SJSA1 (cell line): ENCODE measurements at places on chromosomes 16 and 17.
A peak's percentile ranks its signal among the peaks of the same experiment; 100 is the strongest.

DNA sequence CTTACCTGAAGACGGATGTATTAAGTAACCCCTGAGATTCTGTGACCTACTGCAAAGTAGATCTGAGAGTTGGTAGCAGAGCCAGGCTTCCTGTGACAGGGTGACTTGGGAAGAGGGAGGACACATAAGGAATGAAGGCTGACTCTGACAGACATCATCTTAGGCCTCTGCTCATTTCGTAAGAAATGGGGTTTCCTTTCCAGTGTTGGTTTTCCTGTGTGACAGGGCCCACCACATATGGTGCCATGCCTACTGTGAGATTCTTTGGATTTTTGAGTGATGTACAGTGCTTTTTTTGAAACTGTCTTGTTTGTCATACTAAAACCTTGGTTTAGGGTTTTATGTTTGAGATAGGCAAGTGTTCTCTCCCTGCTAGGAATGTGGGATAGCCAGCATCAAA, 12.7 kb downstream of the LIG3 start:
- DNase-seq, result no peak

DNA sequence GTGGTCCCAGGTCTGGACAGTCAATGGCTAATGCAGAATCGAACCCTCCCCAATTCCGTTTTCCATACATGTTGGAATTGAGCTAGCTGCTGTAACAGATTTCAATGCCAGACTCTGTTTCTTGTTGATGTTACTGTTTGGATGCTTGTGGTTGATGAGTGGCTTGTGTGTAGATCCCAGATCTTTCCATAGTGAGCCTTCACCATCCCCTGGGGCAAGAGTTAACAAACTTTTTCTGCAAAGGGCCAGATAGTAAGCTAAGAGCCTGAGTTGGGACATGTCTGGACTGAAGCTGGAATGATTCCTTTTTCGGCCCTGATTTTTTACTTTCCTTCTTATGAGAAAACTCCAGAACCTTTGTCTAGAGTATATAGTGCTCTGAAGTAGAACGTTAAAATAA, 296.3 kb downstream of the CPPED1 start:
- no peak for DNase-seq

DNA sequence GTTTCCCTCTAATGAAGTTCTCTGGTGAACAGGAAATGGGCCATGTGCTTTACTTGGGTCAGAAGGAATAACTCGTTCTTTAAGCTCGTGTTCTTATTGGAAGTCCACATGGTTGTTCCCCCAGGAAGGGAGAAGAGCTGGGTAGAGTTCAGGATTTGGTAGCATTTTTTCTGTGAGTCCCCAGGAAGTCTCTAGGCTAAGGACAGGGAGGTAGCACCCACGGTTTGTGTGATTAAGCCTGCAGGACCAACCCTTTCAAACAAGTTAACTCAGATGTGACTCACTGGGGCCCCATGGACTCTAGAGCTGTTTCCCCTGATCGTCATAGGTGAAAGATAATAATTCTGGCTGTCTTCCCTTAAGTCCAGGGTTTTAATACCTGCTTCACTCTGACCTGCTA, 16.4 kb downstream of the SAP30BP start:
- DNase-seq, result peak; percentile 66

GRCh38 chr17:76820561-76820960, 47.6 kb upstream of the MGAT5B start:
- DNase-seq, result no peak

GRCh38 chr17:2239882-2240430, 63.6 kb downstream of the SMG6 start:
- DNase-seq, result peak; percentile 62

- DNase-seq, result no peak
Observed at GRCh38 chr17:11272191-11272590, 31.2 kb downstream of the SHISA6 start.

GRCh38 chr16:66857437-66857836, 13.2 kb downstream of the CA7 start:
- no peak for DNase-seq

DNA sequence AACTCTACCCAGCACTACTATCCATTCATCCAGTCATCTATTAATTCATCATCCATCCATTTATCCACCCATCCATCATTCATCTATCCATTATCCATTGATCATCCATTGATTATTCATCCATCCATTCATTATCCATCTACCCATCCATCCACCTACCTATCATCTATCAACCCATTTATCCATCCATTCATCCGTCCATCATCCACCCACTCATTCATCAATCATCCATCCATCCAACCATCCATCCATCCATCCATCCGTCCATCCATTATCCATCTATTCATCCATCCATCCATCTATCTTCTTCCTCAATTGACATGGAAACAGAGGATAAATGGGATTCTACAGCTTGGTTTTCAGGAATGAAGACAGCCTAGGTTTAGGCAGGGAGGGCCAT, 12.0 kb downstream of the SLC4A1 start:
- DNase-seq, result no peak

DNA sequence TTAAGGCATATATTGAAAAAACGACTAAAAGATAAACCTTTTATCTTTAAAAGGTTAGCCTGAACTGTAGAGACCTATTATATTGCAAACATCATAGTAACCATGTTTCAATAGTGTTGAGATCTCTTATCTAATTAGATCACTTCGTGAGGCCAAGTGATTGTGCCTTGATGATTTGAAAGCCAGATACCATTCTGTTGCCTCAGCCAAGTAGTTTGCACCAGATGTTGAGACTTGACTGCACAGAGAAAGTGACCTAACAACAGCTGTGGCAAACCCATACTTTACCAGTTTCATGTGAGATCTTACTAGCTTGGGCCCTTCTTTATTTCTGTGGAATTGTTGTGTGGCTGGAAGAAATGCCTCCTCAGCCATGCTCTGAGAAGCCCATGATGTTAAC, 717.3 kb downstream of the KCNJ2 start:
- no peak for DNase-seq

DNA sequence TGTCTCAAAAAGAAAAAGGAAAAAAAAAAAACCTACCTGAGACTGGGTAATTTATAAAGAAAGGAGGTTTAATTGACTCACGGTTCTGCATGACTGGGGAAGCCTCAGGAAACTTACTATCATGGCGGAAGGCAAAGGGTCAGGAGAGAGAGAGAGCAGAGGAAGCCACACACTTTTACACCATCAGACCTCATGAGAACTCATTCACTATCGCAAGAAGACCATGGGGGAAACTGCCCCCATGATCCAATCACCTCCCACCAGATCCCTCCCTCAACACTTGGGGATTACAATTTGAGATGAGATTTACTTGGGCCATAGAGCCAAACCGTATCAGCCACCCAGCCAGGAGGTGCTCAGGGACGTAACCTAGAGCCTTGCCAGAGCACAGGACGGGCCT, 20.8 kb downstream of the NAGPA start:
- no peak for DNase-seq

DNA sequence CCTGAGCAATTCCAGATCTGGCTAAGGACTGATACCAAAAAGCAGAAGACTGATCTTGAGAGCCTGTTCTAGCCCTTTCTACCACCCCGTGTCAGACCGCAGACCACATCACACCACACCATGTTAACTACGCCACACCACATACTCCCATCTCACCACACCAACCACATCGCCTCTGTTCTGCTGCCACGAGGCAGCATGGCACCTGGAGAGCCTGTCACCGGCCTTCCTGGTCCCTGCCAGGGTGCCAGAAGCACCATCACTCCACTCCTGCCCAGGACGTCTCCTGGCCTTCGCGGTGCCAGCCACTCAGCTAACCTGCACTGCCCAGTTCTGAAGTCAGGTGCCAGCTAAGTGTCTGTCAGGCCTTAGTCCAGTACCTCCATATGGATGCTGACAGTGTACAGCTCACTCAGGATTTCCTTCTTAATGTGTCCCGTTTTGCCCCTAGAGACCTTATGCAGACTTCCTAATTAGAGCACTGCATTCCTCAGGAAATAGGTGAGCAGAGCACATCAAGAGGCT, 37.2 kb upstream of the BCAR1 start:
- no peak for DNase-seq

GRCh38 chr17:45296003-45296832, 20.6 kb downstream of the MAP3K14 start:
- DNase-seq, result no peak

DNA sequence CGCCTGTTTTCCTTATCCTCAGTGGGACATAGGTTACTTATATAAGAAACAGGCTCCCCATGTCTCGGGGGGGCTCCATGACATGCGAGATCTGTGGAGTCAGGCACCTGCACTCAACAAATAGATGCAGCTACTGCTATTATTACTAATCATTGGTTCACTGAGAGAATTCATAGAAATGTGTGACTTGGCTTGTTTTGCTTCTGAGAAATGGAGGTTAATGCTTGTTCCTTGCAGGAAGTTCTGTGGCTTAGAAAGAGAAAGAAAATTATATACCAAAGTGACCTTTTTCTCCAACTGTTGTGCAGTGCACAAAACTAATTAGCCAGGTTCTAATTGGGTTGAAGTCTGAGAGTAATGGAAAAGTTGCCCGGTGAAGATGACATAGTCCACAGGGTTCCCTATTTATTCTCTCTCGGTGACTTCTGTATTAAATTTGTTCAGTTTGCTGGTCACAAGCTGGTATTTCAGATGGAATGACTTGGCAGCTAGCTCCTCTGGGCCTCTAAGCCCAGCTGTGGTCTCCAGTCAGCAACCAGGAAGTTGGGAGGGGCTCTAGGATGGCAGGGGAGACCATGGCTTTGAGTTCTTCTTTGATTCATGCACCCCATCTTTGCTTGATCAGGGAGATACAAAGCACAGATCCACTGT, 17.6 kb upstream of the MAF start:
- DNase-seq, result no peak

DNA sequence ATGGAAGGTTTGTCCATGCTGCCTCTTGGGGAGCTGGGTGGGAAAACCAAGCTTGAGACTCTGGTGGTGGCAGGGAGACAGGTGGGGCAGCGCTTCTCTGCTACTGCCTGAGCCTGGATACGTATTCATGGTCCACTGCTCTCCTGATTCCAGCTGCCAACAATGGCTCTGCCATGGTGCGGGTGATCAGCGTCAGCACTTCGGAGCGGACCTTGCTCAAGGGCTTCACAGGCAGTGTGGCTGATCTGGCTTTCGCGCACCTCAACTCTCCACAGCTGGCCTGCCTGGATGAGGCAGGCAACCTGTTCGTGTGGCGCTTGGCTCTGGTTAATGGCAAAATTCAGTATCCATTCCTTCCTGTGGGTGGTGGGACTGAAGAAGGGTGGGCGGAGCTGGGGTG, 4.2 kb downstream of the EDC4 start:
- no peak for DNase-seq

GRCh38 chr16:56945847-56946527, 14.0 kb downstream of the HERPUD1 start:
- DNase-seq, result no peak

DNA sequence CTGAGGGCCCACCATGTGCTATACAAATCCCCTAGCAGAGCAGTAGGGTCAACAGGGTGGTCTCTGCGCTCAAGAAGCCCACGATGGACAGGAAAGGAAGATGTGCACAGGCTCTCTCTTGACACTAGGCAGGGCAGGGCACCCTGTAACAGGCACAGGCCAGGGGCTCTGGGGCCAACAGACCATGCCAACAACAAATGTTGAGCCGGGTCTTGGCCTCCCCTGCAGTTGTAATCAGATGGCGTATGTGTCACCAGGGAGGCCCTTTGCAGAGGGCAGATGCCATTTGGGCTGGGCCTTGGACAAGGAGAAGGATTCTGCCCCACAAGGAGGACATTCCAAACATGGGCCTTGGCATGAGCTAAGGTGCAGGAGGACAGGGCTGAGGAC, 5.3 kb downstream of the TRPV1 start:
- DNase-seq, result no peak

- DNase-seq, result no peak
Observed at GRCh38 chr17:5973410-5973809, 96.8 kb upstream of the WSCD1 start.

GRCh38 chr17:58082341-58082869, 814 bp upstream of the DYNLL2 start:
- DNase-seq, result no peak

DNA sequence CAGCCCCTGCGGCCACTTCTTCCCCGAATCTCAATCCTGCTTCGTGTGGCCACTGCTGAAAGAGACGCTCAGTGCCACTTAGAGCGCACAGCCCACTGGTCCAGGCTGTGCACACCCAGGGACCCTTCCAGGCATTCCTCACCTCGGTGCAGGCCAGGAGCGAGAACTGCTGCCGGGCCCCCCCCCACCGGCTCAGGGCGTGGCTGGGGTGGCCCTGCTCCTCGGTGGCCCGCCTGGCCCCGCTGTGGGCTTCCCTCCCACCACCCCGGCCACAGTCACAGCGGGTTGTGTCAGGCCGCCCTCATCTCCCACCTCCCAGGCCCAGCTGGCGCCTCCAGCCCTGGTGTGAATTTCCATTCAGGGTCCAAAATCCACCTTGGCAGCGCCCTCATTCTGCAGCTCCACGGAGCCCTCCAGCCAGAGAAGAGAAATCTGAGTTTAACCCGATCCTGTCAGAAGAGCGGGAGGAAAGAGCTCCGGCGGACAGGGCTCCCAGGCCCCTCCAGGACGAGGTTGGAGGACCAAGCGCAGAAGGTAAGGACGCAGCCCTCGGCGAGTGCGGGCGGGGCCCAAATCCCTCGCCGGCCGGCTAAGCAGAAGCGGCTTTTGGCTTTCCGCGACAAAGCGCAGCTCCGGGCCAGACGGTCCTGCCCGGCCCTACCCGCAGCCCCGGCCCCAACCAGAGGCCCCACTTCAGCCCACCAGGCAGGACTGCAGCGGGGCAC, 12.0 kb downstream of the TBC1D16 start:
- DNase-seq, result no peak

- peak; percentile 90 for DNase-seq
Observed at GRCh38 chr17:57481910-57482391, 225.6 kb downstream of the MSI2 start.

- no peak for DNase-seq
Observed at GRCh38 chr17:64221679-64222078, 41.4 kb downstream of the TEX2 start.
